ENCODE measurements at places on chromosomes 5 and 9.

DNA sequence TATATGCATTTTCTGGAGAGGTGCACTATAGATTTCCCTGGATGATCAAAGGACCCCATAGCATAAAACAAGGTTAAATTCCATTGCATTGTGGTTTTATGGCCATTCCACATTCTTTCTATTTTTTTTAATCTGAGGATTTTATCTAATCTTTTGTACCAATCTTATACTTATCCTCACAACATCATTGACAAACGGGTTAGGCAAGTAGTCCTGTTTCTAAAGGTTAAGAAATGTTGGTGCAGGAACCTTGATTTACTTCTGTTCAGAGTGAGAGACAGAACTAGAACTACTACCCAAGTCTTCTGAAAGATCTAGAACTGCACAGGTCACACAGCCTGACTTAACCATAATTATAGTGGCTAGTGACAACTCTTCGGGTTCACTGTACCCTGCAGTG lies 5.7 kb upstream of the DAB2 start:
- DNase-seq = no peak

DNA sequence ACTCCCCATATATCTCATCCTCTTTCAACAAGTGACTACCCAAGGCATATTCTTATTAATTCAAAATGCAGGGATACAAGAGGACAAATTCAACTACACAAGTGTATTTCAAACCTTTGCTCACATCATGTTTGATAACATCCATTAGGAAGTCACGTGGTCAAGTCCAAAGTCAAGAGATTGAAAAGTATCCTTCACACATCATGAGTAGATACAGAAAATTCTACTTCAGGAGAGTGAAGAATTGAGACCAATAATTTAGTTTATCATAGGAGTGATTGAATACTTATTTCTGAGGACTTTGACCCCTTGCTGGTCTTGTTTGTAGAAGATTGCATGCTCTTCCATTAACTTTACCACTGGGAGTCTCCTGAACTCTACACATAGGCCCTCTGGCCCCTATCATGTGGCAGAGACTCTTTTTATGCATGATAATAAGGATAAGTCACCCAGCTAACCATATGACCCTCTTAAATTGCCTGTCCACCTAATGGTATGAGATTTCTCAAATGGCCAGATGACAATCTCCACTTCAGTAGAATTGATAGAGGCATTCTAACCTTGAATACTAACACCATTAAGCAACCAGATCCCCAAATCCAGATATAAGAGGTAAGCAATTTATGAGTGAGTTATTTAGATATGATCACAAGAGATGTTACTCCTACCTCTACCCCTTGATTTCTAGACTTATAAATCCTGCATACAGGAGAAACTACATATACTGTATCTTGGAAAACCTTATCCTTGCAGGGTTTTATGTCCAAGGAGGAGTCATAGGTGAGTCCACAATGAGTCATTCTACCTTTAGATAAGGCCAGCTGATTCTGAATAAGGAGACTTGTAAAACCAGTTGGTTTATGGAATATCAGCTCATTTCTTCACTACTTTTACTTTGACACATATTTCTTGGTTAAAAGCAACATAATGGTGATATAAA lies 26.6 kb upstream of the SLC46A2 start:
- no peak for DNase-seq

- DNase-seq = peak; percentile 28
These were observed 46.3 kb downstream of the NACC2 start for GRCh38 chr9:136048560-136049411.

GRCh38 chr9:20624201-20625002 lies 2.1 kb upstream of the MLLT3 start:
- DNase-seq = peak; percentile 76

DNA sequence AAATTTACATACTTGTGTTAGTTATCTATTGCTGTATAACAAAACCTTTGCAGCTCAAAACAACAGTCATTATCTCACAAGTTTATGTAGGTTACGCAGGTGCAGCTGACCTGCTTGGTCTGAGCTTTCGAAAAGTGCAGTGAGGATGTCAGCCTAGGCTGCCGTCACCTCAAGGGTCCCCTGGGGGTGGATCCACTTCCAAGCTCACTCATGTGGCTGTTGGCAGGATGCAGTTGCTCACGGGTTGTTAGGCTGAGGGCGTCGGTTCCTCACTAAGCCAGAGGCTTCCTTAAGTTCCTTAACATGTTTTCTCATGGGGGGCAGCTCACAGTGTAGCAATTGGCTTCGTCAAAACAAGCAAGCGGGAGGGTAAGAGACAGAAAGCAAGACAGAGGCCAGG lies 139.8 kb downstream of the DOCK8 start:
- no peak for DNase-seq

DNA sequence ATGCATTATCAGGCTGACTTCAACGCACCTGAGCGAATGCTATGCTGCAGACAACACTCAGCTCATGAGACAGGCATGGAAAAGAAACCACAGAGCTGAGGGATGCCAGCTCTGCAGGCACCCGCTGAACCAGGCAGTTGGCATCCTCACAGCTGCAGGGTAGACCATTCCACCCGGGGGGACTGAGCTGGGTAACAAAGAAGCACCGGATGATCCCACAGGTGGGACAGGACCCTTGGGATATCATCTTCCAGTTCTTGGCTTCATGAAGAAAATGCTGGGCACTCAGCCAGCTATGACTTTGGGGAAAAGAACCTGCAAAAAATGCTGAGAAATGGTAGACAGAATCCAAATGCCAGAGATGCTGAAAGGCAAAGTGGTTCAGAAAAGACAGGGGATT lies 9.6 kb downstream of the EPB41L4B start:
- no peak for DNase-seq

- peak; percentile 46 for DNase-seq
These were observed 963 bp upstream of the CAST start for GRCh38 chr5:96660971-96661854.

- no peak for DNase-seq
These were observed 73.9 kb downstream of the FOXD1 start for GRCh38 chr5:73374520-73375190.

- DNase-seq = no peak
These were observed 61.1 kb downstream of the LMNB1 start for GRCh38 chr5:126837906-126838539.

DNA sequence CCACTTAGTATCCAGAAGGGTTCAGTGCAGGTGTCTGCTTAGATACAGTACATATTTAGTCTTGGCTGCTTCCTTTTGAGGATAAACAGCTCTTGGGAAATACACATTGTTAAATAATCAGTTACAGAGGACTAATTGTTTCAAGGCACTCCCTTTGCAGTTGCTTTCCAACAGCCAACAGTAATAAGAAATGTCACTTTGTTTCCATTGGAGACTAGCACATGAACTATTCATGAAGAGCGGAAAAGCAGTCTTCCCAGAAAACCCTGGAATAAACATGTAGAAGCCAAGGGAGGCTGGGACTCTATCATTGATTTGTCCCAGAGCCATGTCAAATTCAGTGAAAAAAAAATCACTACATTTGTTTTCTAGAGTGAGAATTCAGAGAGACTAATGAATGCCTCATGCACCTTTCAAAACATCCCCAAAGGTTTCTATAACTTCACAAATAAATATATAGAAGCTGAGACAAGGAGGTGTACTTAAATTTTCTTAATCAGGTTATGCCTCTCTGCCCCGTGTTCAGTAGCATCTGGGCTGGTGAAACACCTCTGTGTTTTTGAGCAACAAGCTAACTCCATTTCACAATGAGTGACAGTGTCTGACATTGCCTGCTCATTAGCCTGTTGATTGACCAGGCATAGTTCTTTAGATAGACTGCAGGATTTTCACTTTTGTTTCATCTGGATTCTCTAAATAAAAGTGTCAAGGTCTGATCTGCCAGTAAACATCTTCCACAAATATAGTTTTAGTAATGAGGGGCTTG lies 271.5 kb downstream of the ARRDC3 start:
- peak; percentile 33 for DNase-seq

GRCh38 chr5:133290669-133291240 lies 238.9 kb downstream of the HSPA4 start:
- no peak for DNase-seq

GRCh38 chr5:173884402-173885053 lies 3.6 kb upstream of the CPEB4 start:
- DNase-seq = no peak

GRCh38 chr5:134547999-134548658 lies 22.7 kb downstream of the JADE2 start:
- no peak for DNase-seq

DNA sequence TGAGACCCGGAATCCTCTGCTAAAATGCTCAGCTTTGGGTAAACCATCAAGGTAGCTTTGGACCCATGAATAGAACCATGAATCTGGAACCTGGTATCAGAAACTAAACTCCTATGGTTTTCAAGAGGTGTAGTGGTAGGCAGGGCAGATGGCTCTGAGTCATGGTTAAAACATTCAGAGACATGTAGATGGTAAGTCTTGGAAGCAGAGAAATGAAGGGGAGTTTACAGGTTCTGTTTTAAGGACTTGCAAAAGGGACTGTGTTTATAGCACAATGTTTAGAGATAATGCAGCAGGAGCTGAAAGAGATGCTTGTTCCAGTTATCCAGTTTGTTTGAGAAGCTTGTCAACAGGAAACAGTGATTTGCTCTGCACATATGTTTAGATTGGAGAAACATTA lies 36.0 kb upstream of the FBN2 start:
- DNase-seq = no peak

DNA sequence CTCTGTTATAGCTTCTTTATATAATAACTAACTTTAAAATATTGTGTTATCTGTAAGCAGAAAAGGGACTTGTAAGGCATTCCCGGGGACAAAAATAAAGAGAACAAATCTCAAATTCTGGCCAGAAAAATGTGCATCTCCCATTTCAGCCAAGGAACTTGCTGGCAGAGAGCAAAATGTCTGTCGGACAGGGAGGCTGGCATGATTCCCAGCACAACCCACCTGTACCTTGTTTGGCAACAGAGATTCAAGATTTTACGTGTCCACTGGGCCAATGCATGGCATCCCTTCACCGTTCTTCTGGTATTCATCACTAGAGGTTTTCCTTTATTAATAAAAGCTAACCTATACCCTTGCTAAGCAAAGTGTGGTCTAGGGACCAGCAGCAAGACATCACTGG lies 566.6 kb downstream of the PSAT1 start:
- DNase-seq = no peak

GRCh38 chr9:134163371-134164196 lies 780 bp downstream of the RNU6ATAC start:
- peak; percentile 40 for DNase-seq

DNA sequence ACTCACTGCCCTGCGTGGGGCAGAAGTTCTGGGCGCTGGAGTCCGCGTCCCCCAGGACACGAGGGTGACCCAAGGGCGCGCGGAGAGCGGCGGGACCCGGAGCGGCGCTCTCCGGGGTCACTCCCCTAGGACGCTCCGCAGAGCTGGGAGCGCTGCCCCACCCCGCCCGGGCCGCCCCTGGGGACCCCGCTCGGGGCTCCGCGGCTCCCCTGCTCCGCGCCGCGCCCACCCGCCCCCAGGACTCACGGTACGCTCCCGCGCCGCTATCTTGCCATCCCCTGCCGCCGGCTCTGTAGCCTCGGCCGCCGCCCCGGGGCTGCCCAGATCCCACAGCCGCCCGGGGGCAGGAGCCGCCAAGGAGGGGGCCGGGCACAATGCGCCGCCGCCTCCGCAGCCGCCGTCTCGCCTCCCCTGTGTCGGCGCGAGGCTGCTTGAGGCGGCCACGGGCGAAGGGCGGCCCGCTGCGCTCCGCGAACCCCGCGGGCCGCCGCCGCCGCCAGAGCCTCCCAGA lies 303 bp downstream of the LIFR start:
- DNase-seq = no peak

DNA sequence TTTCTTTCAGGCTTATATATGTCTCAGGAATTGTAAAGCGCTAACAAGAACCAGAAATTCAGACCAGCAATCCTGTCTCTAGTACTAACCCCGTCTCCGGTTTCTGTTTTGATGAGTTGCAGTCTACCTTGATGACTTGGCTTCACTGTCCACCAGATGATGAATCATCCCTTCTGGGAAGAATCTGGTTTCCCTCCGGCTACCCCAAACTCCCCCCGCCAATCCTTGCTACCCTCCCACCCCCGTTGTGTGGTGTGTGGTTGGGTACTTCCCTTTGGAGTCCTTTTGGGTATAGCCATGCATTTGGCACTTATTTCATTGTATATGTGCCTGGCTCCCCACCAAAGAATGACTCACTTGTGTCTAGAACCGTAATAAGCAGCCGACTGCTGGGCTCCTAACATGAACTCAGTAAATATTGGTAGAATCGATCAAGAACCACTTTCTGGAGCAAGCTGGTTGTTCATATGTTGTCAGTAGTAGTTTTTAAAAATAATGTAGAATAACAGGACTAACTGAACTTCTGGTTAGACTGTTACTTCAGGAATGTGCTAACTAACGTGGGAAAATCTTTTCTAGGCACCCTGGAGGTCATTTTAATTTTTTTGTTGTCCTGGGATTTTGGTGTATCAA lies 8.3 kb upstream of the TGFBI start:
- peak; percentile 90 for DNase-seq

DNA sequence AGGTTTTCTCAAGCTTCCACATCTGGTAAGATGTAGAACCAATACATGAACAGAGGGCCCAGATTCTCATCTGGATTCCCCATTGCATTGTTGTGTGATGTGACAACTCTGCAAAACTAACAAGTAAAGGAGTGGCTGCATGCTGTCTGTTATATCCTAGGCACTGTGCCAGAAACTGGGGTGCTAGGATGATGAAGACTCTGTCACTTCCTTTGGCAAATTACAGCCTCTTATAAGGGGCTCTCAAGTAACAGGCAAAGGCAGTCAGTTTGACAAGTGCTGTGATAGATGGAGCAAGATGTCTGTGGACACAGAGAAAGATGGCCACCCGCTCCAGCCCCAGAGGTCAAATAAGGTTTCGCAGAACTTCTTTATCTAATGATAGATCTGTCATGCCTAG lies 115.7 kb downstream of the PAPPA start:
- DNase-seq = no peak

DNA sequence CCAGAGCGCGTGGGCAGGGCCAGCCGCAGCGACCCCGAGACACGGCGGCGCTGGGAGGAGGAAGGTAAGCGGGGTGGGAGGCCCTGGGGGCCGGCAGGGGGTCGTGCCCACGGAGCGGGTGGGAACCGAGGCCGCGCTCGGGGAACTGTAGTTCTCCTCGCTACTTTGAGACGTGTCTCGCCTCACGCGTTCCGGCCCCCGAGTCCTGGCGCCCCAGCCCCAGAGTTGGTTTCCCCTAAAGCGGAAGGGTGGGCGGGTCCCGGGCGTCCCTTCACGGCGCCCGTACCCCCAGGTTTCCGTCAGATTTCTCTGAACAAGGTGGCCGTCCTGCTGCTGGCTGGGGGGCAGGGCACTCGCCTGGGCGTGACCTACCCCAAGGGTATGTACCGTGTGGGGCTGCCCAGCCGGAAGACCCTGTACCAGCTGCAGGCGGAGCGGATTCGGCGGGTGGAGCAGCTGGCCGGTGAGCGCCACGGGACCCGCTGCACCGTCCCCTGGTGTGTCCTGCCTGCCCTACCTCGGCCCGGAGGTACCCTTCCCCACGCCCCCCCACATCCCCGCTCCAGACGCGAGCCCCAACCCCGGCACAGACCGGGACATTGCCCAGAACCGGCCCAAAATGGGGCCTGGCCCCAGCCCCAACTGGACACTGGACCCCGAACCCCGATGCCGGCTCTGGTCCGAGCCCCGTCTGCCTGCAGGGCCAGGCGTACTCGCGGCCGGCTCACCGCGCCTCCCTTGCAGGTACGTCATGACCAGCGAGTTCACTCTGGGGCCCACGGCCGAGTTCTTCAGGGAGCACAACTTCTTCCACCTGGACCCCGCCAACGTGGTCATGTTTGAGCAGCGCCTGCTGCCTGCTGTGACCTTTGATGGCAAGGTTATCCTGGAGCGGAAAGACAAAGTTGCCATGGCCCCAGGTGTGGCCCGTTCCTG lies 709 bp downstream of the UAP1L1 start:
- DNase-seq = peak; percentile 35

GRCh38 chr5:168706655-168707069 lies 127.5 kb upstream of the PANK3 start:
- peak; percentile 3 for DNase-seq

- no peak for DNase-seq
These were observed 71.5 kb downstream of the MACROH2A1 start for GRCh38 chr5:135327429-135328127.

All from inflammatory macrophage (primary cell).